ENCODE measurements at places on chromosomes 3 and 15. TPM values are rescaled to one million over a fixed set of nuclear protein-coding genes. Genes with fewer than 3 reads are reported as not detected.

CTNNB1 gene
- total RNA-seq: 664 TPM

C15orf62 gene
- total RNA-seq: 0.11 TPM

SSUH2 gene
- 0.90 TPM for total RNA-seq

CHDH gene
- 0.58 TPM for total RNA-seq

IL5RA gene
- total RNA-seq: 0.69 TPM

TJP1 gene
- 149 TPM for total RNA-seq

SERPINI2 gene
- 3.9 TPM for total RNA-seq

ECE2 gene
- total RNA-seq: not detected

GPR149 gene
- not detected for total RNA-seq

RNU5B-1 gene
- under 0.01 TPM for total RNA-seq

PTX3 gene
- total RNA-seq: 5.1 TPM

OXNAD1 gene
- total RNA-seq: 31.6 TPM

DHFR2 gene
- 9.5 TPM for total RNA-seq

TRPM1 gene
- total RNA-seq: not detected

PIF1 gene
- total RNA-seq: 4.1 TPM

PSMD2 gene
- total RNA-seq: 121 TPM

MESP1 gene
- not detected for total RNA-seq

PRR20G gene
- total RNA-seq: not detected

ARL14 gene
- total RNA-seq: 5.2 TPM

SRP14 gene
- total RNA-seq: 115 TPM

CRTC3 gene
- total RNA-seq: 41.3 TPM

TICRR gene
- total RNA-seq: 2.9 TPM

TMEM207 gene
- total RNA-seq: not detected

TRIM42 gene
- total RNA-seq: not detected

NDUFB5 gene
- total RNA-seq: 190 TPM

UPK1B gene
- 141 TPM for total RNA-seq

C3orf52 gene
- total RNA-seq: 7.5 TPM

ZNF662 gene
- 22.5 TPM for total RNA-seq

KLHL25 gene
- total RNA-seq: 3.6 TPM

PLSCR5 gene
- not detected for total RNA-seq

ZNF501 gene
- 14.3 TPM for total RNA-seq

FAM81A gene
- 2.0 TPM for total RNA-seq

SQOR gene
- 28.7 TPM for total RNA-seq

GPR15 gene
- total RNA-seq: not detected

SCAMP5 gene
- 6.9 TPM for total RNA-seq

MFAP1 gene
- 22.4 TPM for total RNA-seq

PLD1 gene
- total RNA-seq: 43.3 TPM

CCR2 gene
- 3.3 TPM for total RNA-seq

Measured in urinary bladder (tissue), 4 donors.